Activated CD4-positive, alpha-beta memory T cell treated with anti-CD3 and anti-CD28 coated beads for 36 hours (primary cell): ENCODE measurements at places on chromosomes 7 and 10. TPM values are rescaled to one million over a fixed set of nuclear protein-coding genes. Genes with fewer than 3 reads are reported as not detected.

- no peak for DNase-seq
Measured at GRCh38 chr7:11540271-11540761, 291.7 kb downstream of the THSD7A start.

DNA sequence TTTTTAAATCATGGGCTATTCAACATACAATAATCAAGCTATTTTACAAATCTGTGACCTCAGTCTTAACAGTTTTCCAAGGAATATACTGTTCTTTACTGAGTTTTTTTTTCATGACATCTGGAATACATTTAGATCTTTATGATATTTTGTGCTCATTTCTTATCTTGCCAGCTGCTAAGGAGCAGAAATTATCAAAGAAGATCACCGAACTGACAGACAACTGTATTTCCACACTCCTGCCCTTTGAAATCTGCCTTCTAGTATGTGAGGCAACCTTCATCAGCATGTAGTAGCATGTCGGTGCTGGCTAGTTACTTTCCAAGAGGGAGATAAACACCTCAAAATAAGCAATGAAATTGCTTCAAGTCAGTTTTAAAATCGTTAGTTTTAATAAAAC lies 66.4 kb downstream of the NHLRC2 start:
- no peak for DNase-seq

DNA sequence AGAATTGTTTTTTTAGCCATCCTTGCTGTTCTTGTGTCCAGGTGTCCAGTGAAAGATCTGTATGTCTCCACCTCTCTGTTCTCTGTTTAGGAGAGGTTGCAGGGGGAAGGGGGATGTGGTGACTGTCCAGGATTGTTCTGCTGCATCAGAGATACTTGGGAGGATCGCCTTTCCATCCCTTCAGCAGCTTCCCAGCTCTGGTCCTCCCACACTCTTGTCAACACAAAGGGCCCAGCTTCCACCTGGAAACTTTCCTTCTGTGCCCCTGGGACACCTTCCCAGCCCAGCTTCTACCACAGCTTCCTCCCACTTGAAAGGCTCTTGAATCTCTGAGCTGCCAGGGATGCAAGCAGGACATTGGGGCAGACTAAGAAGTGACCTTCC lies 82.0 kb upstream of the SLF2 start:
- no peak for DNase-seq

GRCh38 chr7:55690-56248 lies 136.6 kb upstream of the FAM20C start:
- no peak for DNase-seq

CHAT gene
- total RNA-seq, result not detected

LRRD1 gene
- not detected for total RNA-seq

GAD2 gene
- total RNA-seq, result not detected

PARP12 gene
- total RNA-seq, result 26.7 TPM
